ENCODE measurements at places on chromosomes 4 and X.

DNA sequence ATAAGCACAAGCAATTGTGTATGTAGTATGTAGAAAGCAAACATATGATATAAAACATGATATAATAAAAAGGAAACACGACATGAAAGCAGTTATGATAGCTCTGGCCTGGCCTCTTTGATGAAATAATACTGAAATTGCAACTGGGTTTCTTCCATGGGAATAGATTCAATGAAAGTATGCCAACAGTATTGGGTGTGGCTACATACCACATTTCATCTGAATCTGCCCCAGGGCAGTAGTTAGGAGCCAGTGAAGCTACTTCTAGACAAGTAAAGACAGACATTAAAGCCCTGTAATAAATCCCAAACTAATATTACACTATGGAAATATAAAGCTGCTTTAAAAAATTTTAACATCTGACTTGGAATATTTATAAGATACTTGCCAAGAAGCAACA is 207.3 kb downstream of the FBXW7 start:
- DNase-seq = no peak

DNA sequence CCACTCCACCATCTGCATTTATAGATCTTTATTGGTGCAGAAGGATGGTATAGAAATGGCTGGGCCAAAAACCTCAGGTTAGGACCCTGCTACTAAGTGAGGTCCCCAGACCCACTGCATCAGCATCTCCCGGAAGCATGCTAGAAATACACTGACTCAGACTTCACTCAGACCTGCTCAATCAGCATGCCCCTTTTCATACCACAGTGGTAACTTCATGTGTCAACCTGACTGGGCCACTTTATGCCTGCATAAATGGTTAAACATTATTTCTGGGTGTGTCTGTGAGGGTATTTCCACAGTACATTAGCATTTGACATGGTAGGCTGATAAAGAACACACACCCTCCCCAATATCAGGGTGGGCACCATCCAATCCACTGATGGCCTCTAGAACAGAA is 118.6 kb upstream of the VCX3B start:
- no peak for DNase-seq

DNA sequence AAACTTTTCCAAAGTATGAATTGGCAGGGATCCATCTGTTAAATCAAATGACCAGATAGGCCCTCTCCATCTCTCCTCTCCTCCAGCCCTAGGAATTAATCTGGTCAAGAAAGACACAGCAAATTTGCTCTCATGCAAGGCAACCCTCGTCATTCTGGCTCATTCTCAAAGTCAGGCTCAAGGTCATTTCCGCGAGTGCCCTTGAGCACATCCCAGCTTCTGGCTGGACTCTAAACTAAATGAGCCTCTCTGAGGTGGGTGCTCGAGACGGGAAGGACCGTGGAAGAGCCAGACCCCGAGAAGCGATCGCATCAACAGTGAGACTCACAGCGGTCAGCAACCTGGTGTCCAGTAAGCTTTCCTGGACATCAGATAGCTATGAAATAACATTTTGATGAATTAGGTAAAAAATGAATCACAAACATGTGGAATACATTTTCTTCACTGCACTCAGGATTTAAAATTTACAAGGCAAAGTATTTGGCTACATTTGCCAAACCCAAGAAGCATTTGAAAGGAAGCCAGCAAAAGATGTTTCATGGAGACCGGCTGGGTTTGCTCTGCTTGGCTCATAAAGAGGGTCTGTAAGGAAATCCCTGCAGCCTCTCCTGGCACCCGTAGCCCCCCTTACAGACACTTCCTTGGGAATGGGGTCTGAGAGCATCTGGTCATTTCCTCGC is 121.0 kb downstream of the ENPP6 start:
- DNase-seq = no peak

GRCh38 chr4:183746305-183747229 is 87.5 kb downstream of the TRAPPC11 start:
- no peak for DNase-seq

DNA sequence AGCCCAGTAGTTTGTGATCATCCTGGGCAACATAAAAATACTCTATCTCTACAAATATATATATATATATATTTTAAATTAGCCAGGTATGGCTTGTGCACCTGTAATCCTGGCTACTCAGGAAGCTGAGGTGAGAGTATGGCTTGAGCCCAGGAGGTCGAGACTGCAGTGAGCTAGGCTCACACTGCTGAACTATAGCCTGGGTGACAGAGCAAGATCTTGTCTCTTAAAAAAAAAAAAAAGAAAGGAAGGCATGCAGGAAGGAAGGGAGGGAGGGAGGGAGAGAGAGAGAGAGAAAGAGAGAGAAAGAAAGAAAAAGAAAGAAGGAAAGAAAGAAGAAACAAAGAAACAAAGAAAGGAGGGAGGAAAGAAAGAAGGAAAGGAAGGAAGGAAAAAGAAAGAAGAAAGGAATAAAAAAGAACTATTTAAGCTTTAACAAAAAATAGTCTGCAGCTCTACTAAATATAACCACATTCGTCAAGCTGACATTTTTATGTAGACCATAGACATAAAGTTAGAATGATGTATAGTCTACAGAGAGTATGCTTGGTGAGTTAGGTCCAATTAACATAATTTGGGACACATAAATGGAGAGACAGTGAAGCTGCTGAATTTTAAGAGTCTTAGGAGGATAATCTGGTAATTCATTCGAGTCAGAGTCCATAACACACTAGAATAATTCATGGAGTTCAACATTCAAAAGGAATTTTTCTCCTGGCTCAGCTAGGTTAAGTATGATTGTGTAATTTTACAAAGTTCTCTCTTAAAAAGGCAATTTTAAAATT is 111.9 kb downstream of the GLRA3 start:
- DNase-seq = no peak

DNA sequence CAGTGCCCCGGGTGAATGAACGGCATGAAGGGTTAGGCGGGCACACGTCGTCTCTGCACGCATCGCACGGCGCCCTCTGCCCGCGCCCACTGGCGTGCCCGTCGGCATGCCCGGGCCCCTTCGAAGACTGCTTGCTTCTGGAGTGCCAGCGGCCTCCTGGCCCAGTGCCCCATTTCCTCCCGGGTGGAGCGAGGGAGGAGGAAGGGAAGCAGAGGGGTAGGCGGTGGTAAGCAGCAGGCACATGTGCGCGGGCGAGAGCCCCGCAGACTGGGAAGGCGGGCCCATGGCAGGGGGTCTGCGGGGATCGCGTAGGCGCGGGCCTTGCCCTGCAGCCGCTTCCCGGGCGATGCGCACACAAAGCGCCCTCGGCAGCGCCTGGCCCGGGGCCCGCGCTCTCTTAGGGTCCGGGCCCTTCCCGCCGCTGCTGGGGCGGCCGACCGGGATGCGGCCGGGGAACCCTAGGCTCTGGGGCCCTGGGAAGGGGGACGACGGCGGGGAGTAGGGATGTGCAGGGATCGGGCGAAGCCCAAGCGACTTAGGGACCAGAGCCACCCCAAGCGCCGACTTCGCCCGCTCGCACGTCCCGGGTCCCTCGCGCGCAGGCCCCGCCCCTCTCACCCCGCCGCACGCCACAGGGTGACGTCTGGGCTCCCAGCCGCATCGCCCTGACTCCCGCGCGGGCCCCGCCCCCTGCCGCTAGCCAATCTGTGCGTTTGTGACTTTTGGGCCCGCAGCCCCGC is 866 bp upstream of the EMD start:
- DNase-seq = no peak

- no peak for DNase-seq
These were observed 54.3 kb downstream of the CHRDL1 start for GRCh38 chrX:110741213-110741796.

GRCh38 chrX:40179283-40179682 is 81.5 kb upstream of the BCOR start:
- DNase-seq = no peak

GRCh38 chr4:170004651-170005295 is 21.4 kb downstream of the MFAP3L start:
- DNase-seq = no peak

DNA sequence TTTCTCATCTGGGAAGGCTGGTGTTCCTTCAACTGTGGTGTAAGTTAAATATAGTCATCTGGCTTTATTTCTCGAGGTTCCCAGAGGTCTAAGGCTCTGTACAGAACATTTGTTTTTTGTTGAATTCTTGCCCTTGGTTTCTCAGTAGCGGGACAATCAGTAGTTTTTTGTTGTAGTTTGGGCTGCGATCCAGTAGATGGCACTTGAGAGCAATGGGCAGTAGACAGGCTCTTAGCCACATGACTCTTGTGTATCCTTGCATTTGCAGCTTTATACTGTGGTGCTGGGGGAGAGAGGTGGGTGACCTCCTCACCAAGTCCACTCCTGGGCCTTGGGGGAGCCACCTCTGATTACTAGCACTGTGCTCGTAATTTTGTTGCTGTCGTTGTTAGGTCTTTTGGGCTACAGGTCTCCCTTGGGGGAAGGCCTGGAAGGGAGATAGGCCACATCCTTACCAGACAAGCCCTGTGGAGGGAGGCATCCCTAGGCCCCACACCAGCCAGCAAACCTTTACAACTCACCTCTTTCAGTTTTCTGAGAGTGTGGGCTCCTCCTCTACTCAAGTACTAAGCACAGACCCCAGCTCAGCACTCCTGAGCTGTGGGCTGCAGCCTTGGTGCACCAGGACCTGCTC is 8.1 kb downstream of the ETDB start:
- DNase-seq = no peak

DNA sequence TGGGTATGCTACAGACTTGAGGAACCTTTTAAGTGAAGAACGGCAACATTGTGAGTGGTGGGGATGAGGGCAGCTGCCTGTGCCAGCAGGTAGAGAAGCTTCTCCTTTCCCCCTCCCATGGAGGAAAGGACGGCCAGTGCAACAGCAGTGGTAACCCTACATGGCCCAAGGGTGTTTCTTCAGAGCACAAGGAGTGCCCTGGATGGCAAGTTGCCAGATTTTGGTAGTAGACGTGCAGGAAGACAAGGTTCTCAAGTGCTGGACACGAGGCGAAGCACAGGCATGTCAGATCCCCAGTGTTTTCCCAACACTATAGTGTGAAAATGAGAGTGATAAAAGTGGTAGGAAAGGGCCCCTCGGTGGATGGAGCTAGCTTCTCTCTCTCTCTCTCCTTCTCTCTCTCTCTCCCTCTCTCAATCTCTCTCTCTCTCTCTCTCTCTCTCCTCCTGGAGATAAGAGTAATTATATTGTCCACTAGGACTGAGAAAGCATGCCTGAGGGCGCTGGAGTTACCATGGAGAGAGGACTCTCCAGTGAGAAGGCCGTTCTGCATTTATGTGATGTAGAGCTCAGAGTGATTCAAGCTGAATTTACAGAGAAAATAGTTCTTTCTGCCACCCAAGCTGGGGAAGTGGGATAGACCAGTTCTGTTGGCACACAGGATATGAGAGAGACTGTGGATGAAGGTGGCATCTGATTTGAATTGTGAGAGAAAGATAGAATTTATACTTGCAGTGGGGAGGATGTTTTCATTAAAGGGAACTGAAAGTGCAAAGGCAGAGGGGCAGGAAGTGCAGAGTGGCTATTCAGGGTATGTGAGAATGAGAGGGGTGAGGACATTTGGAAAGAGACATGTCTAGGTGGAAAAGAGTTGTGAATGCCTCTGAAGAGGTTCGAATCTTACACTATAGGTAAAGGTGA is 25.7 kb upstream of the TRPC3 start:
- no peak for DNase-seq

DNA sequence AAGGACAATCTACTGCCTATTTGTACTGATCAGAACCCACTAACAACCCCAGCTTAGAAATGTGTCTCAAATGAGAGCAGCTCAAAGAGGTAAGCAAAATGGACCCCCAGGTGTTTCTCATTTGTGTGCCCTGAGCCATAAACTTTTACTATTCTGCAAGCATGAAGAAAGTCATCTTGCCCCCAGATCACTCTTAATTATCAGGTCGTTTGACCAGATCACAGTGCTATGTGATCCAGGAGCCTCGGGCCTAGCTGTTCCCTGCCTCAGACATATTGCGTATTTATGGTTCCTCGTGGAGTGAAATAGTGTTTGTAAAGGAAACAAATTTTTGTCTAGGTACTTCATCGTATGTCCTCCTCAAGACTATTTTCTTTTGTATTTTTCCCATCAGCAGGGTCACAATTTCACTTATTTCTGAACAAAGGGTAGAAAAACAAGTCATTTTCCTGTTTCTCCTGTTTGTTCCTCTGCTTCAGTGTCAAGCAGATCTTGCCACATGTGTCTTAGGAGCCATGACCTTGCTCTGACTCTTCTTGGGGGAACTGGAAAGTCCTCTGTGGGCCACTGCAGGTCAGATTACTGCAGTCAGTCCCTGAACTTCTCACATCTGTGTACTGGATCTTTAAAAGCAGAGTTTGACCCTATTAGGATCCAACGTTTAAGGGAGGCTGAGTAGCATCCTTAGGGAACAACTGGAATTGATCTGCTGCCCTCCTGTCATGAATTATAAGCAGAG is 194.9 kb downstream of the PALLD start:
- DNase-seq = no peak

DNA sequence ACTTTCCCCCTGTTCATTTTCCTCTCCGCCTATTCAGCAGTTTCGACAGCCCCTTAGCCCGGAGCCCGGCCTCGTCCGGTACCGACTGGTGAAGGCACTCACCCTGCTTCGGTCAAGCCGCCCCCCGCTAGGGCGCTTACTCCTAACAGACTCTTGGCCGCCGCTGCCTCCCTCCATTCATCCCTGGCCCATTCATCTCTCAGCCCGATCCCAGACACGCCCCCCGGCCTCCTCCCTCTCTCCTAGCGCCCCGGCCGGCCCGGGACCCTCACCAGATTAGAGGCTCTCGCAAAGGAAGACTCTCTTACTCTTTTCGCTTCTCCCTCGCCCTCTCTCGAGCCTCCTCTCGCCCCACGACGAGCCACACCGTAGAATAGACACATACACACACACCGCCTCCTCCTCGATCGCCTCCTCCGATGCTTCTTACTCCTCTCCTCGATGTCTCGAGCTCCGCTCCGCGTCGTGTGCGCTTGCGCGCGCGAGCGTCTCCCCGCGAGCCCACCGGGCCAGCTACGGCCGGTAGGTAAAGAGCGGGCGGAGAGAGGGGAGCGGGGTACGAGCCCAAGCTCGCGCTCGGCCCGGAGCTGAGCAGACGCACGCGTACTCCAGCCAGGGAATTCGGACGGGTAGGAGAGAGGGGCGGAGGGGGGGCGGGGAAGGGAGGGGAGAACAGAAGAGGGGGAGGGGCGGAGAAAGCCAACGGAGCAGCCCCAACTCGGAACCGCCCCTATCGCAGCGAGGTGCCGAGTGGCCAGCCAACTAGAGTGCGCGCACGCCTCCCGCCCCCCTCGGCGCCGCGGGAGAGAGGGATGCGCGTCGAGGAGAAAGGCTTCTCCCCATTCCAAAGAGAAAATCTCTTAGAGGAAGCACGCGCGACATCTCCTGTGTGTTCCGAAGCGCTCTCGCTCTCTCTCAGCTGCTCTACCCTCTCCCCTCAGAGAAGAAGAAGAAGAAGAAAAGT is at the start of gene WNK3:
WNK3 (minus strand) TSS at position 633 of the 964 bp plus-strand sequence.
- DNase-seq = no peak

- no peak for DNase-seq
These were observed 2.2 kb downstream of the NKX6-1 start for GRCh38 chr4:84496706-84497503.

Data from GOT3 (cell line).